ENCODE measurements at places on chromosomes 1 and 21.

GRCh38 chr1:42420121-42420520, 35.7 kb downstream of the ZMYND12 start:
- DNase-seq, result no peak

DNA sequence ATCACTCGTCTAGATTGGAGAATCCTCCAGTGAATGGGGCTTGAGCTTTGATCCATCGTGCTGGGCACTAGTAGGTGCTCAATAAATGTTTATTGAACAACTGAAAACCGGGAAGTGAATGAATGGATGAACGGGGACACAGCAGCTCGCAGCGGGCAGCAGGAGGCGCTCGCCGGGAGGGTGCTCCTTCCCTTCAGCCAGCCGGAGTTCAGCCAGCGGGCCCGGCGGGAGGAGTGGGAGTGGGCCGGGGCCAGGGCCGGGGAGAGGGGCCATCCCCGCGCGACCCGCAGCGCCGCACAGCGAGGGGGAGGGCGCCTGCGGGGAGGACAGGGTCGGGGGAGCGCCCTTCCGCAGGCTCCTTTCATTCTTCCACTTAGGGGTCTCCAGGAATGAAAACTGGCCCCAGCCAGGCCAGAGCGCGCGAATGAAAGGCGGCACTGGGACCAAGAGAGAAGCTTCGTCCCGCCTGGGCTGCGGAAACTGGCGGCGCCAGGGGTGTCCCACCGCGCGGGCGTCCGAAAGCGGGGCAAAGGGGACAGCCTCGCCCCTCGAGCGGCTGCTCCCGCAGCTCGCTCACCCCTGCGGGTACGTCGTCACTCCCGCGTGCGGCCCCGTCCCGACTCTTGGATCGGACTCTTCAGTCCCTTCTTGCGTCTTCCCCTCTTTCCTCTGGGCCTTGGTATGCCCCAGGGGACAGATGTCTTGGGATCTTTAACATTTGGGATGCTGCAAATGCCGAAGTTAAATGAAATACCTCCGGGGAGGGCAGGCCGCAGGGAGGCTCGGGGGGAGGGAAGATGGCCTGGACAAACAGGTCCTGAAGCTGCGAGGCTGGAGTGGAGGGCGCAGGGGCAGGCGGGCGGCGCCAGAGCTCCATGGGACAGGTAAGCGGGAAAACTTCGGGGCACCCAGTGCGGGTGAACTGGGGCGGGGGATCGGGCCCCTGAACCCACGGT, 3.6 kb upstream of the INAVA start:
- DNase-seq, result no peak

- DNase-seq, result no peak
Measured at GRCh38 chr1:159170639-159171038, 776 bp upstream of the CADM3 start.

DNA sequence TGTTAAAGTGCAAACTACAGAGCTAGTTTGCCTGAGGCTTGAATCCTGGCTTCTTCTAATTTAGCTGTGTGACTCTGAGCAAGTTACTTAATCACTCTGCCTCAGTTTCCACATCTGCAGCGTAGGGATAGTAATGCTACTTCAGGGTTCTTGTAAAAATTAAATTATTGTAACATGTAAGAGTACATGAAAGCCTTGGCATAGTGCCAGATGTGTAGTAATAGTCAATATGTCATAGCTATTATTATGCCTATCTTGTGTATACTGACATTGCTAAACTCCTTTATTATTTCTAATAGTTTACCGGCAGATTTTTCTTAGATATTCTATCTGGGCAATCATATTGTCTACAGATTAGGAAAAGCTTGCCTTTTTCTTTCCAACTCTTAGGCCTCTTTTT, 6.8 kb upstream of the TADA1 start:
- DNase-seq, result no peak
